NCI-H1930 (cell line): ENCODE measurements at places on chromosomes 3 and 15.

GRCh38 chr3:4582624-4583023, 89.5 kb downstream of the ITPR1 start:
- no peak for DNase-seq

DNA sequence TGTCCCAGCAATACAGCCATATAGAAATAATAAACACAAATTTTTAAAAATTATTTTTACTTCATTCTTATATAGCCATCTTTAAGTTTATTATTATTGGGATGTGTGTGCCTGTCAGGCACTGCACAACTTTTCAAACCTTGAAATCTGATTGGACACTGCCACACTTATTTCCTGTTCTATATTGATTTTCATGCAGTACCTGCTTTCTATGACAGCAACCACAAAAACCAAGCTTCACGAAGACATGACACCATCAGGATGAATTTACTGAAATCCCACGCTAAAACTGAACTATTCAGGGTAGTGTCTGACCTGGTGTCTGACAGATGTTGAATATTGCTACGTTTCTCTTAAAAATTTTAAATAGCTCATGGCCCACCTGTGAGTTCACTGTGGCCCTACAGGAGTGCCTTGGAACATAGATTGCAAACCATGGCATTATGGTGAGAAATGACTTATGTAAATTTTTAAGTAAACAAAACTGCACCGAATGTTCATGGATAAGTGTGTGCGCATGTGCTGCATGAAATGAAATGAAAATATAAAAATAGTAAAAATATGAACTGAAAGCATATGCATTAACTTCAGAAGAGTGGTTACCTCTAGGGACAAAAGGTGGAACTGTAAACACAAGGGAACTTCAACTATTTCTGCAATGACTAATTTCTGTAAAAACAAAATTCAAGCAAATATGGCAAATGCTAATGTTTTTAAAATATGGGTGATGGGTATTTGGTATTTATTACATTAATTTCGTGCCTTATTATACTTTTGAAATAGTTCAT, 152.3 kb downstream of the ZBTB20 start:
- no peak for DNase-seq

DNA sequence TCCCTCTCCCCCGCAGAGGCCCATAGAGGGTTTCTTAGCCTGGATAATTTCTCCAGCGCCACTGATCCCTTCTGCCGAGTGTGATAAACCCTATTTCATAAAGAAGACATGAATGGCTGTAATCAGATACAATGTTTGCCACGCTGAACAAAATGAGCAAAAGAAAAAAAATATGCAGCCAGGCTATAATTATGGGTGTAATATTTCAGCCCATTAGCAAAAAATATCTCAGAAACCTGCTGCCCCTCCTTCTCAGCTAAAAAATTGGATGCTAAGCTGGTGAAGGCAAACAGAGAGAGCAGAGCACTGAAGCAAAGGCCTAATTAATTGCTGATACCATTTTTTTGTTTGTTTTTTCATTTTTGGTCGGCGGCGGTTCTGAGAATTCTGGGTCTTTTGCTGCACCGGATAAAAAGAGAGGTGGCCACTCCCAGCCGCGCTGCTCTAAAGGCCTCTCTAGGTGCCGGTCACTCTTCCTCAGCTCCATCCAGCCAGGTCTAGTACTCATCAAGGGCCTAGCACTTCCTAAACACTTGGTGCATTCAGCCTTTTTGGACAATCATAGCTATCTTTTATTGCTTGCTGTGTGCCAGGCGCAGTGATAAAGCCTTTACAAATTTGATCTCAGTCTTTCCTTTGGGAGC, 128.7 kb upstream of the TLE3 start:
- no peak for DNase-seq

GRCh38 chr3:108698461-108698860, 58.7 kb downstream of the RETNLB start:
- DNase-seq: no peak

GRCh38 chr3:122076491-122077292, 21.5 kb downstream of the CD86 start:
- no peak for DNase-seq

GRCh38 chr15:43948691-43949325, 122.0 kb downstream of the WDR76 start:
- no peak for DNase-seq

DNA sequence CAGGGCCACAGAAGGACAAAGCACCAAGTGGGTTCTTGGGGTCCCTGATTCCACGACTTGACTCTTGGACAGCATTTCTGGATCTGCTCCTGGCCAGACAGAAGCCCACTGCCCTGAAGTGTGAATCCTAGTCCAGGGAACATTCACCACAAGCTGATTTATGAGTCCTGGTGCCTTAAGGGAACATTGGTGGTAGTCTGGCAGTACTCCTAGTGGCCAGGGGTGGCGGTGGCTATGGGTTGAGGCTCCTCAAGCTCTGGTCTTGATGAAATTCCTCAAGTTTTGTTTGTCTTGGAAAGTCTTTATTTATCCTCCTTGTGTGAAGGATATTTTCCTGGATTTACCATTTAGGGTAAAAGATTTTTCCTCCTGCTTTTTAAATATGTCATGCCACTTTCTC, 307.5 kb downstream of the PYDC2 start:
- DNase-seq: no peak

- DNase-seq: no peak
These were observed 42.1 kb downstream of the FBLN2 start for GRCh38 chr3:13590841-13591520.

DNA sequence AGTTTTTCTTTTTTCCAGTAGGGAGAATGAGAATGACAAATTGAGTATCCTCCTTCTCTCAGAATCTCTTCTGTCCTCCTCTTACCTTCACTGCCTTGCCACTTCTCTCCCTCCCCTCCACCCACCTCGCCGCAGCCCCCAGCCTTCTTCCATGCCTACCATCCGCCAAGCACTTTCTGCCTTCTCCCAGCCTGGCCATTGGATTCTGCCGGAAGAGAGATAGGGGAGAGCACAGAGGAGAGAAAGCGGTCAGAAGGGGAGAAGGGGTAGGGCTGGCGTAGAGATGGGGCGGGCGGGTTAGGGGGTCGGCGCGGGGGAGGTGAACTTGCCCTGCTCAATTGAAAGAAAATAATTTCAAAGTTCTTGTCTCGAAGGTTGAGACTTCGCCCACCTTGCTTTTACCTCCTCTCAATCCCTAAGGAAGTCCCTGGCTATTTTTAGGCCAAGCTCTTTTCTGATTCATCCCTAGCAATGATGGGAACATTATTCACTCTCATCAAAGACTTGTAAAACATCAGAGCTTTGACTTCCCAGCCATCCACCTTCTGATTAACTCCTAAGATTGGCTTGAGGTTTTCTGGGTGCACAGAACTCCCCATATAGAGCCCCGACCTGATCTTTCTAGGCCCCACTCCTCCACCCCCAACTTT, 811 bp downstream of the C3orf52 start:
- no peak for DNase-seq

DNA sequence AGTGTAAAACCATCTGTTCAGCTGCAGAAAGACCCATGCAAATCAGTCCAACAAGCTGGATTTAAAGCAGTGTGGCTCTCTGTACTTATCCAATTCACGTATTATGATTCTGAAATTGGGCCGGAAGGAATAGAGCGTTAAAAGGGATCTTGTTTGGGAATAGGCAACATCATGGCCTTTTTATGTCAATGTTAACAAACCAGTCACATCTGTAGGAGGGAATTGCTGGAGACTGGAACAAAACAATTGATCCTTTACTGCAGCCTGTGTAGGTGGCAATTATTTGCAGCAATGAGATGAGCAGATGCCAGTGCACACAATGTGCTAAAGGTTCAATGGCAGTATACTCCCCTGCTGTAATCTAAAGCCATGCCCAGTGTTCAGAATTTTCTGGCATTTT, 887.4 kb upstream of the ROBO1 start:
- no peak for DNase-seq

GRCh38 chr3:78822726-78823125, 945.1 kb downstream of the ROBO1 start:
- no peak for DNase-seq

GRCh38 chr15:79003896-79004295, 59.0 kb upstream of the CTSH start:
- no peak for DNase-seq

- no peak for DNase-seq
These were observed 334.6 kb upstream of the ATP10A start for GRCh38 chr15:26197719-26198118.

DNA sequence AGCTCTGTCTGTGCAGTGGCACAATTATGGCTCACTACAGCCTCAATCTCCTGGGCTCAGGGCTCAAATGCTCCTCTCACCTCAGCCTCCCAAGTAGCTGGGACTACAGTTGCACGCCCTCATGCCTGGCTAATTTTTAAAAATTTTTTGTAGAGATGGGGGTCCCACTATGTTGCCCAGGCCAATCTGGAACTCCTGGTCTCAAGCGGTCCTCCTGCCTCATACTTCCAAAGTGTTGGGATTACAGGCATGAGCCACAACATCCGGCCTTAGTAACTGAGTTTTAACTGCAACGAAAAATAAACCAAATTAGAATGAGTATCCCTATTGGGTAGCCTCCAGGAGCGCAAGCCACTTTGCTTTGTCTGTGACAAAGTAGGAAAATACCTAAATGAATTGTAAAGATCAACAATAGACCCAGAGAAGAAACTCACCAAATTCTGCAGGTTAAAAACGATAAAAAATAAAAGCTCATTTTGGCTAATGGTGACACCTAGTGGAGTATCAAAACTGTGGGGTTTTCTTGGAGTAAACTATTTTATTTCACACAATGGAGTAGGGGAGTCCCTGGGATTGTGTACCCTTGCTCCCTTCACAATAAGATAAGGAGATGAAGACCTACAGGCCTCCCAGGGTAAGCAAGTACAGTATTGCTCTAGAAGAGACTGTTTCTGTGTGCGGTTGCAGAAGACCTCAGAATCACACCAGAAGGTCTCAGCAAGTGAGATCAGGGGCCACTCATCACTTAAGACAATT, 21.0 kb upstream of the CA12 start:
- no peak for DNase-seq

- no peak for DNase-seq
These were observed 141.2 kb upstream of the MANF start for GRCh38 chr3:51243924-51244323.

DNA sequence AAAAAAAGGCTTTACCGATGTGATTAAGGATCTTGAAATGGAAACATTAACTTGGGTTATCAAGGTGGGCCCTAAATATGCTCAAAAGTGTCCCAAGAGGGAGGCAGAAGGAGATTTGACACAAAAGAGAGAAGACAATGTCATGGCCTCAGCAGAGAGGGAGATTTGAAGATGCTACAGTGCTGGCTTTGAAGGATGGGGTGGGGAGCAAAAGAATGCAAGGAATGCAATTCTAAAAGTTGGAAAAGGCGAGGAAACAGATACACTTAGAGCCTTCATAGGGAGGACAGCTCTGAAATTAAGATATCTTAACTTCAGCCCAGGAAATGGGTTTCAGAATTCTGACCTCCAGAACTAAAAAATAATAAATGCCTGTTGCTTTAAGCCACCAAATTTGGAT, 314.5 kb upstream of the CCDC54 start:
- DNase-seq: no peak

- no peak for DNase-seq
These were observed 109.8 kb upstream of the TBC1D5 start for GRCh38 chr3:17852217-17852616.

DNA sequence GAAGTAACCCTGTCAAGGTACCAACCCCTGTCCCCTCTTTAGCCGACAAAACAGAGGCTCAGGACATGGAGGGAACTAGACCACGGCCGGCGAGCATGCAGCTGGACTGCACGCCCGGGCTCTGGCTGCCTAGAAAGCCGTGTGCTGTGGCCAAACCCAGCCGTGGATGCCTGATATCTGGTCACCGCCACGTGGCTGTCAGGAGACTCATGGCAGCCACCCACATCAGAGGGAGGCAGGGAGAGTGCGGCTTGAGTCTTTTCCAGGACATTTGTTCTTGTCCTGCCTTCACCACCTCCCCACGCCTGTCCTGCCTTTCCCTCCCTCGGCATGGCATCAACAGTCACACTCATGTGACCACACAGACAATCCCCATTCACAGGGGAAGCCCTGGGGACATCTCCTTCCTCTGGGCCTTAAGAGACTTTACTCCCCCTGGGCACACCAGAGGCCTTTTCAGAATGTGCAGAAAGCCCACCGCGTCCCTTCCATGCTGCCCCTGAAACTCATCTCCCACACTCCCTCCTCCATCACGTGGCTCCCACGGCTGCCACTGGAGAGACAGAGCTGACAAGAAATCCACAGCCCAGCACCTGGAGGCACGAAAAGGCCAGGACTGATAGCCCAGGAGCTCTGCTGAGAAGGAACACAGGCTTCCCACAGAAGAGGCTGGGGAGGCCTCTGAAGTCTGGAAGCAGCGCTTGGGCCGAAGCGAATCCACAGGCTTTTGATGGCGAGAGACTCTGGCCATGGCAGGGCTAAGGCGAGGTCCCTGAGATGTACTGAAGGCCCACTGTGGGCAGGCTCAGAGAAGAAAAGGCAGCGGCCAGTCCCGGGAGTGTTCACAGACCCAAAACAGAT, 71.2 kb upstream of the IQSEC1 start:
- no peak for DNase-seq

- no peak for DNase-seq
These were observed 130.9 kb downstream of the IL1RAP start for GRCh38 chr3:190644766-190645165.

DNA sequence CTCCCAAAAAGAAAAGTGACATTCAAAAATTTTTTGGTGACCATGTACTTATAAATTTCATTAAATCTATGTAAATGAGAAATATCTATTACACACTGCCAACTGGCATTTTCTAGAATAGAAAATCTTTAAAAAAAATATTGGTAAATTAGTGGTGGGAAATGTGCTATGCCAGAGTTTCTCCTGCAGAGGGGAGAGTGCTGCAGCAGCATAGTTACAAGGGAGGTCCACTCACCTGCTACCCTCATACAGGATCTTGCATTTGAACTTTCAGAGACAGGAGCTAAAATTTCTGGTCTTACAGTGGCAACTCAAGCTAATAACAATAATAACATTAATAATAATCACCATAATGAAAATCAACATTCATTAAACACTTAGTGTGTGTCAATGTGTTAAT, 459.6 kb downstream of the NSUN3 start:
- no peak for DNase-seq

DNA sequence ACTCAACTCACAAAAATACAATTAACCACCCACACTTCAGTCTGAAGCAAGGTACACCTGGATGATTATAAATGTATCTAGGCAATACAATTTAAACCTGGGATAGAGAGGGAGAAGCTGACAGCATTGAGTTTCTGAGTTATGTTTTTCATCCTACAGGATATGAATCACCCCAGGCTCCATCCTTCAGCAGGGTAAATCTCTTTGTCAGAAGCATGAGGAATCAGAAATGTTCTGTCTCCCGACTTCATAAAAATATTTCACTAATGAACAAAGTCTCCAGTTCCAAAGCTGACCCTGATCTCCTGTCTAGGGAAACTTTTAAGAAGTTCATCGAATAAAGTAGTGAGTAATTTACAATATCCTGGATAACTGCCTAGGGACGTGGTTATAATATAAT, 25.5 kb upstream of the FRMD4B start:
- no peak for DNase-seq

GRCh38 chr15:36844534-36844998, 255.8 kb downstream of the MEIS2 start:
- DNase-seq: no peak

DNA sequence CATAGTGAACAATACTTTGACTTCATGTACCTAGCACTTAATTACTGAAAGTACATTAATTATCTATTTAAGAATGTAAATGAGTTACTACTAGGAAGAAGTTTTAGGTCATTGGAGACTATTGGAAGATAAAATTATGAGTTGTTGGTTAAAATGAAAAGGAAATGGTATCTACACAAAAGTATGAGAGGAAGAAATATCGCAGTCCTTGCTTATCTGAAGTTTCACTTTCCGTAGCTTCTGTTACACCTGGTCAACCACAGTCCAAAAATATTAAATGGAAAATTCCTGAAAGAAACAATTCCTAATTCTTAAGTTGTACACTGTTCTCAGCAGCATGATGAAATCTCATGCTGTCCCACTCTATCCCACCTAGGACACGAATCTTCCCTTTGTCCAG, 57.8 kb downstream of the HACD2 start:
- DNase-seq: no peak
